ENCODE measurements at places on chromosomes 2 and 18. TPM values are rescaled to one million over a fixed set of nuclear protein-coding genes. Genes with fewer than 3 reads are reported as not detected.
A peak's percentile ranks its signal among the peaks of the same experiment; 100 is the strongest.

GRCh38 chr2:212901604-212902275 lies 249.7 kb downstream of the IKZF2 start:
- DNase-seq = no peak

- no peak for DNase-seq
These were observed 800.8 kb upstream of the GYPC start for GRCh38 chr2:125855204-125855603.

DNA sequence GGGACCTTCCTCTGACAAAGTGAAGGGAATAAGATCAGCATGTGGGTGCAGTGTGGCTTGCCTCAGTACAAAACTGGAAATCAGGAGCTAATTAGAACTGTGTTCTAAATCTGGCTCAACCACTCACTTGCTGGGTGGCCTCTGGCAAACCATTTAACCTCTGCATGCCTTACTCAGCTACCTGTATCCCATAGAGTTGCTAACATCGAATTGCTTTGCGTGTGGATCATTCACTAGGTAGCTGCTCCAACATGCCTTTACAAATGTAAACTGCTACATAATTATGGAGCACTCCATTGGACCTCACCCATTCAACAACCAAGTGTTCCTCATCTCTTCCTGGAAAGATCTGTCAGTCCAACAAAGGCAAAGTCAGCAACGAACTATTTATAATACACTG lies 19.0 kb downstream of the PLEKHM3 start:
- DNase-seq = no peak

GRCh38 chr2:9033385-9034168 lies 30.1 kb upstream of the MBOAT2 start:
- no peak for DNase-seq

Gene SCG2
- total RNA-seq = 13.4 TPM

Gene CDC42EP3
- total RNA-seq = 84.5 TPM

GRCh38 chr2:240964704-240965295 lies 33.6 kb upstream of the SNED1 start:
- DNase-seq = no peak

Gene CPLX4
- total RNA-seq = 0.33 TPM

- DNase-seq = peak; percentile 40
These were observed 11.4 kb downstream of the GPR35 start for GRCh38 chr2:240636563-240637115.

- DNase-seq = no peak
These were observed 16.3 kb downstream of the NRP2 start for GRCh38 chr2:205698286-205699268.

Gene CNDP1
- not detected for total RNA-seq

GRCh38 chr2:101754618-101755017 lies 57.1 kb downstream of the MAP4K4 start:
- DNase-seq = no peak

DNA sequence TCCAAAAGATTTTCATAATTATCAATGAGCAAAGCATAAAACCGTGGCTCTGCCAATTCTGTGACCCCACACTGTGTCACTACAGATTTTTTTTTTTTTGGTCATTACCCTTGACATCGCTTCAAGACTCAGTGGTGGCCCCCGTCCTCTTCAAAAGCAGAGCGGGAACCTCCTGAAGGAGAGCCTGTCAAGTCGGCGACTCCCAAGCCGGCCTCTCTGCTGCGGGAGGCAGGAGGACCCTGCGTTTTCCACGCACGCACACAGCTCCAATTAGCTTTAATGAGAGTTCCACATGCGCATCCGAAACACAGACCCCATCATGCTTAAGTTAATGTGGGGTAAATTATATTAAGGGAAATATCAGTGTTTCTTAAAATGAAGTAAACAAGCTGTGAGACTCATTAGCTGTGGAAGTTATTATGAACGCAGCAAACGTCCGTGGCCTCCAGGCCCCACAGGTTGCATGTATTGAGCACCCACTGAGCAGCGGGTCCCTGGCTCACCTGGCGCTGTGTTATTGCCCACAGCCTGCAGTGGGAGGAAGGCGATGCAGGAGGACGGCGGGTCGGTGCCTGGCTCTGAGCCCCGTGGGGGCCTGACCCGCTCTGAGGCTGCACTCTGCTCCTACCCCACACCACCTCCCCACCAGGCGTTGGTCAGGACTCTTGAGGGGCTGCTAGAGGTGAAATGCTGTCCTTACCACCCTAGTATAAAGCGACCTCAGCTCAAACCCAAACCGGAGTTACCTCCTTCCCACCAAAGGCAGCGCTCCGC lies 181.0 kb upstream of the SALL3 start:
- DNase-seq = peak; percentile 50

GRCh38 chr2:74603282-74604000 lies 44.7 kb downstream of the M1AP start:
- no peak for DNase-seq

Gene CFAP221
- not detected for total RNA-seq

DNA sequence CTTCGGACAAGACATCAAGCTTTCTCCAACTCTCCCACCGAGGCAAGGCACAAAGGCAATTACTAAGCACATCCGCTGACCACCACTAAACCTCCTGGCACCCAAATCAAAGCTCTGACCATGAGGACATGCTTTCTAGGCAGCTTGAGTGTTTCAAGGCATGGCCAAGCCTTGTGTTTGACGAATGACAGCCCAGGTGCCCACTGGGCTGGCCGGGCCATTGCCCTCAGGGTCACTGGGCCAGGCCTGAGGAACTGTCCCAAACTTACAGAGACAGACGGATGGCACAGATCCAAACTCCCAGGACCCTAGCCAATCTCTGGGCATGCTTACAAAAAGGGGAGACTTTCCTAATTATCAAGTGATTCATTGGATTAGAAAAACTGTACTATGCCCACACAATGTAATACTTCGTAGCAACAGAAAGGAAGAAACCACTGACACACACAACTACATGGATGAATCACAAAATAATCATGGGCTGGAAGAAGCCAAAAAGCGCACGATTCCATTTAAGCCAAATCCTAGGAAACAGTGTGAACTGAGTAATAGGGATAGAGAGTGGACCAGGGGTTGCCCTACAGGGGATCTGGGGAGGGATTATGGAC lies 20.2 kb downstream of the CRACDL start:
- peak; percentile 20 for DNase-seq

DNA sequence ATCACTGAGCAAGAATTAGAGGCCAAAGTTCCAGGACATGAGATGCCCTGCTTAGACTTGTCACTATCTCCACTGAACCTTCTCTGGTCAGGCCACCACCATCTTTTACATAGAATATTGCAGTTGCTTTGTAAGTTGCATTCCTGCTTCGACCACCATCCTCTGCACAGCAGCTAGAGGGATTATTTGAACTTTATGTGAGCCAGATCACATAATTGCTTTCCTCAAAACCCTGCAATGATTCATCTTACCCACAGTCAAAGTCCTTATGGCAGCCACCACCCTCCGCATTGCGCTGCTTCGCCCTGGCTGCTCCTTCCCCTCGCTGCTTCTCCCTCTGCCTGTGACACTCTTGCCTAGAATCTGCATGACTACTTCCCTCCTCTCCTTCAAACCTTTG lies 111.3 kb downstream of the EML6 start:
- no peak for DNase-seq

GRCh38 chr18:61823595-61823994 lies 69.2 kb downstream of the RNF152 start:
- no peak for DNase-seq

DNA sequence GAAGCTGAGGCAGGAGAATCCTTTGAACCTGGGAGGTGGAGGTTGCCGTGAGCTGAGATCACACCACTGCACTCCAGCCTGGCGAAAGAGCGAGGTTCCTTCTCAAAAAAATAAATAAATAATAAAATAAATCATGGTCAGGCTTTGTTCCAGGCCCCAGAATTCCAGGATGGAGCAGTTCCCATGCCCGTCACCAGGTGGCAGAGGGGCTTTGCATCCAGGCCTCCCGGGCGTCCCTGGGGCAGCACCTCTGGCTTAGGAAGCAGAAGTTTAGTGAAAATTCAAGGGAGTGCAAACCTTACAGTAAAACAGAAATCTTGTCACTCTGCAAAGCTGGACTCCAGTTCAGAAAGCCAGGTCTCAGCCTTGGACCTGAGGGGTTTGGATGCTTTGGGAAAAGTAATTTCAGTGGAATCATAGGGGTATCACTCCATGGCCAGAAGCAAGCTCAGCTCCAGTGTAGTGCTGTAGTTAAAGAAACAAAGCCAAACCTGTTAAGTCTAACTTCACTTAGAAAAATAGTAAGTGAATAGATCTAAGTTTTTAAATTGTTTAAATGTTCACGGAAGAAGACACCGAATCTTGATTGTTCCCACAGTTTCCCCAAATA lies 512.7 kb downstream of the CMPK2 start:
- DNase-seq = no peak

Gene OTX1
- total RNA-seq = not detected

Gene SCYGR4
- not detected for total RNA-seq

Gene GREB1L
- total RNA-seq = 2.1 TPM

- DNase-seq = no peak
These were observed 46.8 kb downstream of the CDH19 start for GRCh38 chr18:66557091-66557490.

Gene UGT1A4
- not detected for total RNA-seq

Gene TMEM127
- total RNA-seq = 28.5 TPM

Measured in sigmoid colon (tissue), 7 donors.